Activated naive CD4-positive, alpha-beta T cell (primary cell): ENCODE measurements at places on chromosomes 6 and 20.

GRCh38 chr6:82208913-82209312 is 38.6 kb downstream of the IBTK start:
- DNase-seq, result no peak

GRCh38 chr6:6611486-6611885 is 23.0 kb downstream of the LY86 start:
- no peak for DNase-seq

DNA sequence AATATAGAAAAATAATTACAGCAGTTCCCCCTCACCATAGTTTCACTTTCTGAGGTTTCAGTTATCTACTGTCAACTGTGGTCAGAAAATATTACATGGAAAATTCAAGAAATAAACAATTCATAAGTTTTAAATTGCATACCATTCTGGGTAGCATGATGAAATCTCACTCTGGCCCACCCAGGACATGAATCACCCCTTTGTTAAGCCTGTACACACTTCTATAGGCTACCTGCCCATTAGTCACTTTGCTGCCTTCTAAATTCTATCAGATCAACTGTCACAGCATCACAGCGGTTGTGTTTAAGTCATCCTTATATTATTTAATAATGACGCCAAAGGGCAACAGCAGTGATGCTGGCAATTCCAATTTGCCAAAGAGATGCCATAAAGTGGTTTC is 140.3 kb upstream of the RUNX2 start:
- no peak for DNase-seq

DNA sequence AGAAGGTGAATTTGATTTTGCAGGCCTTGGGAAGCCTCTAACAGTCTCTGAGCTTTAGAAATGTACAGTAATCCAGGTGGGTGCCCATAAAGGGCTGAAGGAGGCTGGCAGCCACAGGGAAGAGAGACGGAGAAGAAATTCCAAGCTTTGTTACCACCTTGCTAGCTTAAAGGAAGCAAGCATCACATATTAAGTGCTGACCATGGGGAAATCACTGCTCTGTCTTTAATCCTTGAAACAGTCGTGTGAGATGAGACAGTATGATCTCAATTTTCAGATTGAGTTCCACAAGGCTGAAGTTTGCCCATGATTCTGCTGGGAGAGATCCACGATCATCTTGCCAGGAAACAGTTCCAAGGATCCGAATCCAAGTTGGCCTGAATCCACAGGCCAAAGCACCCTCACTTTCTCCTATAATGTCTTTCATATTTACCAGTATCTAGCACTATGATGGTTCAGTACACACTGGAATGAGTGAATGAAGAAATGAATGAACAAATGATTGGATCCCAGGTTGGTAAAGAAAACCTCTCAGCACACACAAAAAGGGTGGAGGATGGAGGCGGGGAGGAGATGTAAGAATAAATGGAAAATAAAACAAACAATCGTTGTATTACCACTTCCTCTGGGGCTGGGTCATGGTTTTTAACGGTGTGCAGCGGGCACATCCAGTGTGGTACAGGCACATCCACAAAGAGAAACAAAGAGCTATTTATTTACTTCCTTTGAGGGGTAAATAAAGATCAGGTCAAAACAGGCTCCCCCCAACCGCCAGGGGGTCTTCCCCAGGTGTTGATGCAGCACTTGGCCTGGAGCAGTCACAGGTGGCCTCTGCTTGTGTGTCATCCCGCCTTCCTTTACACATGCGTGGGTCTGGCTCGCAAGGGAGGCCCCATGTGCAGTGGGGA is 28.2 kb upstream of the TAF8 start:
- DNase-seq, result no peak

GRCh38 chr20:48686238-48687116 is 141.3 kb downstream of the PREX1 start:
- DNase-seq, result no peak

DNA sequence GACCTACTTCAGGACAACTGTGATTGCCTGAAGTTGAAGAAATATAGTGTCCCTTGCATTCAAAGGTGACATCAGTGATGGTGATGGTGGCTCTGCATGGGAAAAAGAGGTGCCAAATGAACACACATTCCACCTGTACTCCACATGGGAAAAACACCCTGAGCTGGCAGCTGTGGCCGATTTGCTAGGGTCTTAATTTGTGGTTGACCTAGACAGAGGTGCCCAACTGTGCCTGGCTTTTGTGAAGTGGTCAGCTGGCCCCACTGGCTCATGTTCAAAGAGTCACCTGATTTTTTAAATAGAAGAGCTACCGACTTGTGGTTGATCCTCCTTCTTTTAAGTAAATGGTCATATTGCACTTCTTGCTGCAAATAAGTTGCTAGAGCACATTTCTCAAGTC is 7.6 kb upstream of the GCNT2 start:
- DNase-seq, result no peak

GRCh38 chr6:73694711-73695411 is 1.1 kb upstream of the CD109 start:
- no peak for DNase-seq

- DNase-seq, result no peak
Measured at GRCh38 chr20:11453430-11453829, 464.3 kb upstream of the BTBD3 start.

- no peak for DNase-seq
Measured at GRCh38 chr20:36607586-36608387, 2.2 kb downstream of the RAB5IF start.

DNA sequence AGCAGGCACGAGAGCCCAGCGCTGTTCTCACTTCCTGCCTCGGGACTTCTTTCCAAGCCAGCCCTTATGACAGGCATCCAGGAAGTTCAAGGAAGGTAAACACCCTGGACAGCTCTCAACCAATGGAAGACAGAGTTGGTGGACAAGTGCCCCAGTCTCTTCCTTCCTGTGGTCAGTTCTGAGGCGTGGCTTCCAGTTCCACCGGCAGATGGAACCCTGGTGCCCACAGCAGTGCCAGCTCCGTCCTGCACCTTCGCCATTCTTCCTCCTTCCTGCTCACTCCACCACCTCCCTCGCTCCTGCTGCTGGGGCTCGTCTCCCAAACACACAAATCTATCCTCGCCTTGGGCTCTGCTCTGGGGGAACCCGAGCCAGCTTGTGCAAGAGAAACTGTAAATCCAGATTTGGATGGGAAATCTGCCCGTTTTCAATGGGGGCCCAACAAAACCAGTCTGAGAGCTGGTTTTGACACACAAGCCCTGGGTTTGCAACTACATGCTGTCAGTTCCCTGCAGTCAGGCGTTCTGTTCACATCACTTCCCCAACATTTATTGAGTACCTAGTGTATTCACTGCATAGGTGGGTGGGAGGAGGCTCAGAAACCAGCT is 162.7 kb downstream of the GRM4 start:
- no peak for DNase-seq

DNA sequence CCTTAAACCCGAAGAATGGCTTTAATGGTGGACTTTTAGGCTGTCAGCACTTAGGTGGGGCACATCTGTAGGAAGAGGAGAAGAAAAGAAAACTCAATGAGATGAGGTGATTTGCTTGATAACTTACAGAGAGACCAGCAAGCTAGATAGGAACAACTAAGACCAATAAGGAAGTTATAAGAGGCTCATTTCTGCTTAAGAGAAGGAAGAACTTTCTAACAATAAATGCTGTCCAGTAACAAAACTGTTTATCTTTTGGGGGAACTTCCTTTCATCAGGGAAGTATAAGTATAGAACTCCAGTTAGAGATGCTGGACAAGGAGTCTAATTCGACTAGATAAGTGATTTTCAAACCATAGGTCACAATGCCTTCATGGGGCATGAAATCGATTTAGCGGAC is 107.2 kb upstream of the SIRPA start:
- no peak for DNase-seq

DNA sequence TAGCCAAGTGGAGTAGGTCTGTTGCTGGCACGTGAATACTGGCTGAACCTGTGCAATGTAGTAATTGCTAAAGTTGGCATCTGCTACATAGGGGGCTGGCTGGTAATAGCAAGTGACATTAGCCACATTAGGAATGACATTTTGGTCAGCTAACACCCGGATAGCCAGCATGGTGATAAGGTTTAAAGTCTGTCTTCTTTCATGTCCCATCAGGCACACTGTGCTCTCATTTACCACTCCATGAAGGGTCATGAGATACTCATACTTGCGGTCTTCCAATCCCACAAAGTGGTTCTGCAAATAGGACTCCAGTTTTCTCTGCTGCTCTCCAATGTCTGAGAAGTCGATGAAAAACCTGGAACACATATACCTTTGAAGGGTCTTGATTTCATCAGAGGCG is 2.8 kb downstream of the TENT5A start:
- no peak for DNase-seq

GRCh38 chr6:16800942-16801341 is 39.7 kb upstream of the ATXN1 start:
- DNase-seq, result no peak

DNA sequence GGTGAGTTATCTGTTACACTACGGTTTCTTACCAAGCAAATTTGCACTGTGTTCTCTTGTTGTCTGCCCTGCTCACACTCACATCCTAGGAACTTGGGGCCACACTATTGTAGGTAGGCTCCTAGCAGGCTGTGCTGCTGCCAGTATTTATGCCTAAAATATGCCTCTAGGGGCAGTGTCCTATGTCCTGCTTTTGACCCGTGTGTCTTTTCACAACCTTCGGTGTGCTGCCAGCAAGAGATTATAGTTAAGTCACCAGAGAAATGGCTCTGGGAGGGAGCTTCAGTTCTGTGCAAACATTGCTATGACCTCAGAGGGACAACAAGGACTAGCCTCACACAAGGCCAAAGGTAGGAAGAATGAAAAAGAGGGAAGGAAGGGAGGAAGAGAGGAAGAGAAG is 8.9 kb upstream of the TAAR5 start:
- no peak for DNase-seq

- no peak for DNase-seq
Measured at GRCh38 chr6:1574083-1574761, 35.5 kb upstream of the FOXC1 start.

GRCh38 chr6:14732226-14732843 is 513.5 kb upstream of the JARID2 start:
- no peak for DNase-seq

DNA sequence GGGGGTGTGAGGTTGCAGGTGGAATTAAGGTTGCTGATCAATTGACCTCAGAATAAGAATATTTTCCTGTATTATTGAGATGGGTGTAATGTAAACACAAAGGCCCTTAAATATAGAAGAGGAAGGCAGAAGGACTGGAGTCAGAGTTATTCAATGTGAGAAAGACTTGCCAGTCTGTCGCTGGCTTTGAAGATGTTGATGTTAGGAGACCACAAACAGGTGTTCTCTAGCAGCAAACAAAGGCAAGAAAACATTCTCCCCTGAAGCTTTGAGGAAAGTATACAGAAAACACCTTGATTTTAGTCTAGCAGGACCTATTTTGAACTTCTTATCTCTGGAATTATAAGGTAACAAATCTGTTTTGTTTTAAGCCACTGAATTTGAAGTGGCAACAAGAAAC is 138.9 kb upstream of the PTPRK start:
- no peak for DNase-seq

- DNase-seq, result no peak
Measured at GRCh38 chr6:46953921-46954320, 32.2 kb upstream of the ADGRF5 start.

- no peak for DNase-seq
Measured at GRCh38 chr6:121711472-121711871, 276.0 kb downstream of the GJA1 start.

DNA sequence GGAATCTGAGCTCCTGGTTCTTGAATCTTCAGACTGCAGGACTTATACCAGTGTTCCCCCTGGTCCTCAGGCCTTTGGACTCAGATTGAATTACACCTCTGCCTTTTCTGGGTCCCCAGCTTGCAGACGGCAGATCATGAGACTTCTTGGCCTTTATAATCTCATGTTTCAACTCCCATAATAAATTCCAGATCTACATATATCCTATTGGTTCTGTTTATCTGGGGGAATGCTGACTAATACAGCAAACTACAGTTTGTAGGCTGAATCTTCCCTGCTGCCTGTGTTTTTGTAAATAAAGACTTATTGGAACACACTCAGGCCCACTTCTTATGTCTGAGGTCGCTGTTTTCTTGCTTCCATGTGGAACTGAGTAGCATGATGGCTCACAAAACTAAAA is 184.7 kb downstream of the HDGFL1 start:
- no peak for DNase-seq

- DNase-seq, result no peak
Measured at GRCh38 chr20:3563133-3563532, 92.3 kb downstream of the ATRN start.

- DNase-seq, result no peak
Measured at GRCh38 chr6:118029967-118030366, 122.9 kb downstream of the SLC35F1 start.

DNA sequence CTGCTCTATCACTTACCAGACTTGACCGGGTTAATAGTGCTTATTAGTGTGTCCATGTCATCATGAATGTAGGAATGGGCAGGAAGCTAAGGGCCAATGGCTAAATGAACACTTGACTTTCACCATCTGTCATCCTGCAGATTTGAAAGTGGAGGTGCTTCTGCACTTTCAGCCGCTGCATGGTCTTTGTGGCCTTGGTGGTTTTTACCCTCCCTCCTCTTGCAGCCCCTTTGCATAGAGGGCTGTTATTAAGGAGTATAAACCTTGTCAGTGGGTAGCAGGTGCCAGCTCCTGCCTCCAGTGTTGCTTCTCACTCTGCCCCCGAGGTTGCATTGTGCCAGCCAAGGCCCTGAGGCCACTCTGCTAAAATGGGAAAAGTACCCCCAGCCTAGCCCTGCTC is 122.2 kb upstream of the TNFAIP3 start:
- DNase-seq, result no peak

GRCh38 chr6:14513496-14514393 is 396.2 kb downstream of the CD83 start:
- no peak for DNase-seq

- DNase-seq, result no peak
Measured at GRCh38 chr6:12345694-12346058, 55.5 kb downstream of the EDN1 start.

DNA sequence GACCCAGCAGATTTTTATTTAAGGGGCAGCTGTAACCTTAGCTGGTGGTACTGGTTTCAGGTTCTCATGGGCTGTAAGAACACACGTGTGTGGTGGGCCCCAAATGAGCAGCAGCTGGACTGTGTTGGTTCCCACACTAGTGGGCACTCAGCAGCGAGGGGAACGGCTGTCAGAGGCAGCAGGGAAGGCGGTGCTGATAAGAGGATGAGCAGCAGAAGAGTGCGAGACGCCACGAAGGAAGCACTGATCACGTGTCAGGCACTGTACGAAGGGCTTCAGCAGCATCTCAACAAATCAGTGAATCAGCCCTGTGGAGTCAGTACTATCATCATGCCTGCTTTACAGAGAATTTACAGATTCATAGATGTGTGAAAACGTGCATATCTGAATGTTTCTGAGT is 41.0 kb upstream of the EMILIN3 start:
- DNase-seq, result no peak

DNA sequence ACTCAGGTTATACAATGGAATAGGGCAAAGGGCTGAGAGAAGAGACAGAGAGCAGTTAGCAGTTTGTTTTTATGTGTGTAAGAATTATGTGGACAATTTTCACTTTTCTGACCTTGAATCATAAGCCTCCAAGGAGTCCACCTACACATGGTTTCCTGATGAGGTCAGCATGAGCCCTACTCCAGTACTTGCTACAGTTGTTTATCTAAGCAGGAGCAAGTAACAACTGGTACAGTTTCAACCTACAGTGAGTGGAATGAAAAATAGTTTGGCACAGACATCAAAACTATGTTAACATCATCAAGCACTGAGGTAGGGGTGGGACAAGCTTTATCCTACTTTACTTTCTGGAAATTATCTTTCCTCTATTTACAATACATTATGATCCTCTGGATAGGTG is 426.7 kb upstream of the ID4 start:
- DNase-seq, result no peak
